ENCODE measurements at places on chromosomes 5 and 9. TPM values are rescaled to one million over a fixed set of nuclear protein-coding genes. Genes with fewer than 3 reads are reported as not detected.

Gene AIF1L
- 61.1 TPM for total RNA-seq

Gene ZSWIM6
- total RNA-seq, result 13.8 TPM

Gene PGM5
- not detected for total RNA-seq

Gene CA9
- total RNA-seq, result 0.16 TPM

Gene TICAM2
- total RNA-seq, result 0.89 TPM

Gene CRB2
- total RNA-seq, result 94.2 TPM

Gene SLC25A2
- total RNA-seq, result not detected

Gene MOB3B
- 0.98 TPM for total RNA-seq

Gene KCNMB1
- total RNA-seq, result not detected

Gene GRM6
- not detected for total RNA-seq

Gene ACTBL2
- total RNA-seq, result 16.5 TPM

Gene NEURL1B
- 0.51 TPM for total RNA-seq

Gene AGXT2
- not detected for total RNA-seq

Gene SPINK4
- total RNA-seq, result not detected

Gene IFNK
- total RNA-seq, result not detected

Gene NDOR1
- total RNA-seq, result 24.0 TPM

Gene PCDHGA10
- 10.5 TPM for total RNA-seq

Gene SPINK1
- total RNA-seq, result not detected

Gene COL15A1
- 3.5 TPM for total RNA-seq

Gene SMIM33
- total RNA-seq, result not detected
